ENCODE measurements at places on chromosomes 12 and 14.

- DNase-seq: no peak
Observed at GRCh38 chr12:93884794-93885460, 207.8 kb downstream of the CRADD start.

- no peak for DNase-seq
Observed at GRCh38 chr12:100141666-100141997, 1.0 kb downstream of the BLTP3B start.

DNA sequence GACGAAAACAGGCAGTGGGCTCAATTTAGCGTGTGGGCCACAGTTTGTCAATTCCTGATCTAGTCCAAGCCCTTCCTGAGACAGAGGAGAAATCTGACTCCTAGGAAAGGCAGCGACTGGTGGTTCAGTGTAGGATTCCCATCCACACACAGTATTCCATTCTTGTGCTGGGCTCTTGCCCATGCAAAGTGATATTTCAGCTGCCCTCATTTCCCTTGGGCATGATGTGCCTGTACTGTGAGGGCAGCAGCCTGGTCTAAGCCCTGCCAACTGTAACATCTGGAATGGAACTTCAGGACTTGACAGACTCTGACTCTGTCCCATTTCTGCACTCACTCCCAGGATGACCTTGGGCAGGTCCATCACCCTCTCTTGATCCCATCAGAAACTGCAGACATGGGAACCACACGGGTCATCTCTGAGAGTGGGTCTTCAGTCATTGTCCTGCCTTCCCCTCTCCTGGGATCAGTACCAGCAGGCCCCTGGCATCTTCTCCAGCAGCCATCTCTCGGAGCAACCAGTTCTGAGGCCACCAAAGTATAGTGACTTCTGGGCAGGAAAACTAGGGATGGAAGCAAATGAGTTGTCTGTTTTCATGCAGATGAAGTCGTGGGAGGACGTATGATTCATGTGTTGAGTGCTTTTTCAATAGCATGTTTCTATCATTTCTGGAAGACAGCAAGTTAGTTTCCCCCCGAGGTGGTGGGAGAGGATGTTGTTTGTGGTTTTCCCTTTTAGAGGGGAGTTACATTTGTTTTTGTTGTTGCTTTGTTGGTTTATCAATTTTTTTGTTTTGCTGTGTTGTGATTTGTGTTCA, 54.2 kb upstream of the BCL2L14 start:
- no peak for DNase-seq

DNA sequence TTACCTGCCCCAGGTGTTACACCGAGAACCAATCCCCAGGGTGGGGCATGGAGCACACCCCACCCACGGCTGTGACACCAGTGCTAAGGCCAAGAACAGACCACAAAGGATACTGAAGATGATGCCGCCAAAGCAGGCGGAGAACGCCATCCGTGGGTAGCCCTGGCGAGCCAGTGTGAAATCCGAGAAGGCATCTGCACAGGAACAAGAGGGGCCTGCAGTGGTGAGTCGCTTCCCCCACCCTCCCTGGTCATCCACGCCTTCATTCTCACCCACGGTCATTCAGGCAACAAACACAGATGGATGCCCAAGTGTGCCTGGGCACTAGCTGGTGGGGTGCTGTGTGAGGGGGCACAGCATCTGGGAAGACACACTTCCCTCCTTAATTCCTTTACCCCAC, 28.5 kb downstream of the SLC8B1 start:
- DNase-seq: no peak

- no peak for DNase-seq
Observed at GRCh38 chr14:34732802-34733201, 18.4 kb upstream of the CFL2 start.

- no peak for DNase-seq
Observed at GRCh38 chr12:132065609-132066344, 78.3 kb downstream of the DDX51 start.

- no peak for DNase-seq
Observed at GRCh38 chr14:58100735-58101368, 51.2 kb downstream of the ARMH4 start.

DNA sequence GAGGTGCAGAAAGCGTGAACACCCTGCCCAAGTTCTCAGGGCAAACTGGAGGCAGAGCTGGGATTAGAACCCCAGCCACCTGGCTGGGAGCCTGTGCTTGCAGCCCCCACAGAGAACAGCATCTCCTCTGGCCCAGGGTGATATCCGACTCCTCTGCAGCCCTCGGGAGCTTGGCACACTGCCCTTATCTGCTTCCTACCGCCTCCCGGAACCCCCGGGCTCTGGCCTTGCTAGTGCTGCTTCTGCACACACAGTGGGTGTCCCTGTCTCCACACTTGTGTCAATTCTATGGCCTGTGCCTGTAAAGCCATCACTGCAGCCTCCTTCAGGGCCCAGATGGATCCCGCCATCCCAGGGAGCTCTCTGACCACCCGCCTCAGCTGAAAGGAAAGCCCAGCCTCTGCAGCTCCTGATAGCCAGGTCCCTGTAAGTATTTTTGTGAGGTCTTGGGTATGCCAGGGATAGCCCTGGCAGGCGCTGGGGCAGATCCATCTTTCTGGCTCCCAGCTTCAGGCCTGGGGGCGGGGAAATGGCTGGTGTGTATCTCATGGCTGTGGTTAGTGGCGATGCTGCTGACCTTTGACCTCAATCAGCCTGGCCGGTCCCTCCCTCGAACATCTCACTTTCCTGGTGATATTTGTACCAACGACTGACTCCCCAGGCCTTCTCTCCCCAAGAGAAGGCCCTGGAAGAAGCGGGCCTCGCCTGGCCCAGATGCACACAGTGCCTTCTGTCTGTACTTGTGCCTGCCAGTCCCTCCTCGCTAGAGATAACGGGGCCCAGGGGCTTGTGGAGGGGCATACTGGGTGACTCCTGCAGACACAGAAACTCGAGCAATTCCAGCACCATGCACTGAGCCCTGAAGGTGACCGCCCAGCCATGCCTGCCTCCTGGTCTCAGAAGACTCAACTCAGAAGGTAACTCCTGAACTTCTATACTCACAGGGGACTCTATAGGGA, 183.8 kb downstream of the CALM1 start:
- no peak for DNase-seq

- no peak for DNase-seq
Observed at GRCh38 chr12:68175557-68176061, 16.1 kb upstream of the IFNG start.

DNA sequence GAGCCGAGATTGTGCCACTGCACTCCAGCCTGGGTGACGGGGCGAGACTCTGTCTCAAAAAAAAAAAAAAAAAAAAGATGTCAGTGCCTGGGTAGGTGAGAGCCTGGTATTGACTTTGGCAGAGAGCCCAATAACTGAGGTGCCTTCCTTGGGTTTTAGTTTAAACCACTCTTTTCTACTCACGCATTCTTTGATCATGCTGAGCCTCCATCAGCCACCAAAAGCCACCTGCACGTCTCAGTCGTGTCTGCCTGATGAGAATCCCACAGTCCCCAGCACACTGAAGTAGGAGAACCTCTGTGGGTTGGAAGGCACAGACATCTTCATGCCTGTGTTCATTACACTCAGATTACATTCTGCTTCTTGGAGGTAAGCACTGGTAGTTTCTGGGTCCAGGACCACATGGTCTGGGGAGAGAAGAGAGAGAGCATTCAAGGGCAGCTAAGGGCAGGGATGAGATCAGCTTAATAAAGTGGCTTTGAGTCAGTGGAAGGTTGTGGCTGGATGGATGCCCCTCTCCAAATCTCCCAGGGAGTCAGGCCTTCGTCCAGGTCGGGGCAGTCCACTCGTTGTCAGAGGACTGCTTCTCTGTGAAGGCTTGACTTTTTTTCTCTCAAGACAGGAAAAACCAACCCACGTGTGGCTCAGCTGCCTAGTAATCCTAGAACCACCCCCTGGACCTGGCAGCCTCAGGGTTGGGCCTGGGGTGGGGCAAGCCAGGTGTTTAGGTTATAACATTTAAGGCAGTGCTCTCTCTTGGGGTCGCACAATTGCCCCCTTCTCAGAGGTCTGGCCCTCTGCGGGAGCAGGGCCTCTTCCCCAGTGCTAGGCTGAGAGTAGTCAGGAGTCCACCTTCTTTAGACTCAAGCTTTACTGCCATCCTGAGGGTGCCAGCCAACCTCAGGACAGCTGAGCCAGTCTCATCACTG, 32.6 kb upstream of the MAX start:
- DNase-seq: no peak

DNA sequence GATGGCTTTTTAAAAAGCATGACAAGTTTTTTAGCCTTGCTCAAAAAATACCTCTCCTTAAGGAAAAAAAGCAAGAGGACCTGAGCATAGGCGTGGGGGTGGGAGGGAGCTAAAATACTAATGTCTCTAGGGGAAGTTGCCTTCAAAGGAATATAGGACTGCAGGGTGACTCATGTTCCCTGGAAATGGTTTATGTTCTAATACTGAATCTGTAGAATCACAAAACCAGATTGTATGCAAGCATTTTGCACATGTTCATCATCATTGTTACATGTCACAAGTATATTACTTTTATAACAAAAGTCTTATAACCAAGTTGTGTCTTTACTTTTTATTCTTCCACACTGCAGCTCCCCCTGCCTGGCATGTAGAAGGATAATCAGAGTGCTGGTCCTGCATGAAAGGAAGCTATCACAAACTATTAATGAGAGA, 36.6 kb downstream of the GPR135 start:
- DNase-seq: no peak

DNA sequence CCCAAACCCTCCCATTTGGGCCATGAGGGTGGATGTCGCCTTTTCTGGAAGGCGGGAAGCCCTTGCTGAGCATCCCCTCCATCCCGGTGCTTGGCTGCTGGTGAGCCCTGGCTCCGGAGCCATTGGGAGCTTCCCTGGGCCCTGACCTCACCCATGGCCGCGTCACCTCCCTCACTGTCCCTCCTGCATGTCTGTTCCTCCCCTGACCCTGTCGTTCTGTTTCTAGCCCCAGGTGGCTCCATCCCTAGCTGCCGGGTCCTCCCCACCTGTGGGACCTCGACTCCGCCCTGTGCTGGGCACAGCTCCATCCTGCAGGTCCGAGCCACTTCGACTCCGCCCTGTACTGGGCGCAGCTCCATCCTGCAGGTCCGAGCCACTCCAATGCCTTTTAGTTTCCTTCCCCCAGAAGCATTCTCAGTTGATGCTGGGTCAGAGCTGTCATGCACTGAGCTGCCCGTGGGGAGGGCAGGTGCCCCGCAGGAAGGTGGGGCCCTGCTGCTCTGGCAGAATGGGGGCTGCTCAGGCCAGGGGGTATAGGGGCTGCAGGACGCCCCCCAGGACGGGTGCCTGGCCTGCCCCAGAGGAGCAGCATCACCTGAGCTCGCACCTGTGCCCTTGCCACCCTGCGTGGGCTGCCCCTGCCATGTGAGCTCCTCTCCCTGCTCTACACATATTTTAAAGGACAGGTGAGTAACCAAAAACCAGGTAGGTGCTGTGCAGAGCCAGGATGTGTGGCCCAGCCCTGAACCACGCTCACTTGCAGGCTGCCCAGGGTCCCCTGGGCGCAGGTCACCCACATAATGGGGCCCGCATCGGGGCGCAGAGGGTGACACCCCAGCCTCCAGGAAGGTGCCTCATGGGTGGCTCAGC, 19.0 kb downstream of the NOC4L start:
- no peak for DNase-seq

- DNase-seq: no peak
Observed at GRCh38 chr14:86088156-86088555, 558.2 kb downstream of the FLRT2 start.

DNA sequence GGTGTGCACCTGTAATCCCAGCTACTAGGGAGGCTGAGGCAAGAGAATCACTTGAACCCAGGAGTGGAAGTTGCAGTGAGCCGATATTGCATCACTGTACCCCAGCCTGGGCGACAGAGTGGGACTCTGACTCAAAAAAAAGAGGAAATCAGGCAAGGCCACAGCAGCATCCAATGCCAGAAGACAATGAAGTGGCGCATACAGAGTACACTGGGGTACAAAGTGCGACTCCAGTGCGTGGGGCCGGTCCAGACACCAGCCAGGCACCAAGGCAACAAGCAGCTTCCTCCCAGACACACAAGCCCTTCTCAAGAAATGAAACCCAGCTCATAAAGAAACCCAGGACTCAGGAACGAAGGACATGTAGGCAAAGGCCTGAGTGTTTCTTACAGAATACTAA, 28.2 kb downstream of the TTC7B start:
- no peak for DNase-seq

DNA sequence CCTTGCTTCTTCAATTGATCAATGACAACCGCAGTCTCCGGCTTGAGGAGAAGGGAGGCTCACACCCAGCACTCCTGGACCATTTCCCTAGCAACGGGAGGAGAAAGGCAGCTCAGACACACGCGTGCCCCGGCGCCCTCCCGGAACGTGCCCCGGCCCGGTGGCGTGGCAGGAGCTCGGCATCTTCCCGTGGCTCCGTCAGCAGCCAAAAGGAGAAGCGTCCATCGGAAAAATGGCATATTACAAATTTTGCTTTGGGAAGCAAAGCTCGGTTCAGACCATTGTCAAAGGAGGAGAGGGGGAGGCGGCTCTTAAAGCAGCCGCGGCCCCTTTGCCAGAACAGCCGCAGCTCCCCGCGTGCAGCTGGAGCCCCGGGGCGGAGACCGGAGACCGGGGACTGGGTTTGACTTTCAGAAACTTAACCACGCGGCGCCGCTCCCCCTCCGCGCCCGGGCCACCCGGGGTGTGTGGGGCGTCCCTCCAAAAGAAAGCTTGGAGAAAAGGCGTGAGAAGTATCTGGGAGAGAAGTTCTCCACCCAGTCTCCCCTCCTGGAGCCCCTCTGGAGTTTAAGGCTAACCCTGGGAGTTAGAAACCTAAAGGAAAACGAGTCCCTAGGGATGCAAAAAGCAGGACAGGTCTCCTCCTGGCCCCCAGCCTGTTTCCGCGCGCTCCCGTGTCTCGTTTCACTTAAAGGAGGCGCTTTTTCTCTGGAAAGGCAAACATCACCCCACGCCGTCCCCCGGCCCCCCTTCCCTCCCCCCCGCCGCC, 545 bp downstream of the PPFIA2 start:
- DNase-seq: peak; percentile 32

GRCh38 chr12:103877934-103878510, 37.0 kb upstream of the NT5DC3 start:
- DNase-seq: peak; percentile 61

DNA sequence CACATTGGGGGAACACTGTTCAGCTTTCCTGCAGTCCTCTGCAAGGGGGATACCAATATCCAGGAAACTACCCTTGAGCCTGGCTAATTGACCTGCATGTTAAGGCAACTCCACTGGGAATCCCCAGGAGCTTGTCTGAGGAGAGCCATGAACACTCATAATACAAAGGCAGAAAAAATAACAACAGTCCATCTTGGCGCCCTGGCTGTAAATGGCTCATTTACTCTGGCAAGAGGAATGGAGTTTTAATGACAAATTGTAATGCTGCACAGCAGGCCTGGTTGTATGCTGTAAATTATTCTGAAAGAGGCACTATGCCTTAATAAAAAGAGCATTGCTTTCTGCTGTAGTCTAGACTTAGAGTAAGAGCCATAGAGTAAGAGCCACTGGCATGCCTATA, 58.3 kb downstream of the SLC8A3 start:
- DNase-seq: no peak

DNA sequence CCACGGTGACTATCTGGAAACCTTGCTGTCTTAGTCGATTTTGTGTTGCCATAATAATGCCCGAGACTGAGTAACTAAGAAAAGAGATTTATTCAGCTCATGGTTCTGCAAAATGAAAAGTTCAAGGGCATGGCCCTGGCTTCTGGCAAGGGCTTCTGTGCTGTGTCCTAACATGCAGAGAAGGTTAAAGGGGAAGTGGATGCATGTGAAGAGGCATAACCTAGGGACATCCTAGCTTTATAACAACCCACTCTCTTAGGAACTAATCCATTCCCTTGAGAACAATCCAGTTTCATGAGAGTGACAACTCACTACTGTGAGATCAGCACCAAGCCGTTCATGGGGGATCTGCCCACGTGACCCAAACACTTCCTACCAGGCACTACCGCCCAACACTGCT, 11.5 kb downstream of the FLVCR2 start:
- no peak for DNase-seq
